ENCODE measurements at places on chromosomes 12 and 14.

DNA sequence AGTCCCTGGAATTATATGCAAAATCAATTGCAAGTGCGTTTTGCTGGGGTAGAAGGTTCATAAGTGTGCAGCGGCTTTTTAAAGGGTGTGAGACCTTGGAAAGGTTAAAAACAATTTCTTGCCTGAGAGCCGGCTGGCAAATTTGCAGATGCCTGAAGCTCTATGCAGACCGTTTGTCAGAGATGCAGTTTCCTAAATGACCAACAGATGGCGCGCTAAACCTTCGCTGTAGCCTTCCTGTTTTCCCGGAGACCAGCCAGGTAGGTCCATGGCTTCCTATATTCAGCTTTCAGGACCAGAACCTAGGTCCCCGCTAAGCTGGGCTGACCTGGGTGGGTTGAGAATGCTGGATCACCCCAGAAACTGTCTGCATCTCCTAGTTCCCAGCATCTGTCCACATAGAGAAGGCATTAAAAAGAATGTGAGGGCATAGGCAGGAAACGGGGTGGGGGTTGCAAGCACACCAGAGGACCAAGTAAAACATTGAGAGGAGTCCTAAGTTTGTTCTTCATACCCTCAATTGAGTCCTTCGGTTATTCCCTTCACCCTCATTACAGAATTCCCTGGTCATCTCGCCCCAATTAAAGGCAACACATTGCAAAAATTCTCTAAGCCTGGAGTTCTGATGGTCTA lies 5.7 kb upstream of the NOS1 start:
- peak; percentile 27 for DNase-seq

GRCh38 chr12:53844994-53845844 lies 93.4 kb upstream of the HOXC13 start:
- DNase-seq = no peak

GRCh38 chr14:50497351-50497750 lies 35.0 kb downstream of the MAP4K5 start:
- DNase-seq = no peak

- DNase-seq = no peak
Observed at GRCh38 chr14:93799989-93800921, 12.0 kb upstream of the PRIMA1 start.

GRCh38 chr12:128804762-128805161 lies 19.0 kb downstream of the SLC15A4 start:
- no peak for DNase-seq

DNA sequence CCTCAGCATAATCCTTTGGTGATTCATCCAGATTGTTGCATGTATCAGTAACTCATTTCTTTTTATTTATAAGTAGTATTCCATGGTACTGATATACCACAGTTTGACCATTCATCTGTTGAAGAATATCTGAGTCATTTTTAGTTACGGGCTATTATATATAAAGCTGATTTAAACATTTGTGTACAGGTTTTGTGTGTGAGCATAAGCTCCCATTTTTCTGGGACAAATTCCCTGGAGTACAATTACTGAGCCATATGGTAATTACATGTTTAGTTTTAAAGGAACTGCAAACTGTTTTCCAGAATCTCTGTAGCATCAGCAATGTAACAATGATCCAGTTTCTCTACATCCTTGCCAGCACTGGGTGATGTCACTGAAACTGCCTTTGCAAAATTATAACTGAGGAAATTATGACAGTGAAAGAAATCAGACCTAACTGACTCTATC lies 236.2 kb upstream of the KRR1 start:
- DNase-seq = no peak

DNA sequence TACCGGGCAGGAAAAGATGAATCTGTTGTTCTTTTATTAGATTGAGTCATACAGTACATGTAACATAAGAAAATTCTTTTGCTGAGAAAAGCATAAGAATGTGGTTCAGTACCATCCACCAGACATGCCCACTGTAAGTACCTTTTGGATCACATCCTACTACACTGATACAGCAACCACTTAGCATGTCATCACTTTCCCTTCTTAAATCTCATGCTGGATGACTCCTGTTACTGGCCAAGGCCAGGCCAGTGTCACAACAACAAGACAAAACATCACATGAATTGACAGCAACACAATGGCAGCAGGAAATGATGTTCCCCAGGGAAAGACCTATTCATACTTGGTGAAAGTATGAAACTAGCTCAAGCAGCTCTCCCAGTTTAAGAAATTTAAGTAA lies 46.4 kb downstream of the STXBP6 start:
- DNase-seq = no peak

DNA sequence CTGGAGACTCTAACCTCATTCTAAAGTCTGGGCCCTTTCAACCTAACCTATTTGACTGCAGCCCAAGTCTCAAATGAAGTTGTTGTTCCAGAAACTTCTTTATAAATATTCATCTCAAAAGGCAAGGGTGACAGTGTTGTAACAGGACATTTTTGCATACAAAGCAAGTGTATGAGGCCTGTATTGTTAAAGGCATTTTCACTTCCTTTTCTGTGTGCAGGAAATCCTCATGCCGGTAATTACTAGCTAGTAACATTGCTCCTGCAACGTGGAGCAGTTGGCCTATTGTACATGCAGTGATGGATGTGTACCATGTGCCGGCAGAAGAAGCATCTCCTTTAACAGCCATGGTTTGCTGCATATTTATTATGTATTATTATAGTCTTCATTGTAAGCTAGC lies 156.5 kb upstream of the RMST start:
- DNase-seq = no peak

GRCh38 chr14:58805057-58805456 lies 167.3 kb downstream of the DACT1 start:
- DNase-seq = no peak

DNA sequence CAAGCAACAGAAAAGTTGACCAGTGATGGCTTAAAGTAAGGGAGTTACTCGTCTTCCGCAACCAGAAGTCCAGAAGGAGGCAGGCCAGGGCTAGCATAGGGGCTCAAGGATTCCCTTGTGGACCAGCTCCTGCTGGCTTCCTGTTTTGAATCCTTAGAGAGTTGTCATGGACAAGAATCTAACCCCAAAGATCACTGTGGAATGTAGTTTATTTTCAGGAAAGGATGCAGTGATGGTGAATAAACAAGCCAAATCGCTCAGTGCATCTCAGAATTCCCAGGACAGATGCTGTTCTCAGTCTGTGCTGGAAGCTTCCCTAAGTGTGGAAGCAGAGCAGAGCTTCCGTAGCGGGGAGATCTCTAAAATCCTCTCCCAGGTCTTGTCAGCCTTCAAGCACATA lies 311.3 kb downstream of the C12orf75 start:
- DNase-seq = no peak

GRCh38 chr12:85308374-85308773 lies 28.4 kb downstream of the ALX1 start:
- no peak for DNase-seq

DNA sequence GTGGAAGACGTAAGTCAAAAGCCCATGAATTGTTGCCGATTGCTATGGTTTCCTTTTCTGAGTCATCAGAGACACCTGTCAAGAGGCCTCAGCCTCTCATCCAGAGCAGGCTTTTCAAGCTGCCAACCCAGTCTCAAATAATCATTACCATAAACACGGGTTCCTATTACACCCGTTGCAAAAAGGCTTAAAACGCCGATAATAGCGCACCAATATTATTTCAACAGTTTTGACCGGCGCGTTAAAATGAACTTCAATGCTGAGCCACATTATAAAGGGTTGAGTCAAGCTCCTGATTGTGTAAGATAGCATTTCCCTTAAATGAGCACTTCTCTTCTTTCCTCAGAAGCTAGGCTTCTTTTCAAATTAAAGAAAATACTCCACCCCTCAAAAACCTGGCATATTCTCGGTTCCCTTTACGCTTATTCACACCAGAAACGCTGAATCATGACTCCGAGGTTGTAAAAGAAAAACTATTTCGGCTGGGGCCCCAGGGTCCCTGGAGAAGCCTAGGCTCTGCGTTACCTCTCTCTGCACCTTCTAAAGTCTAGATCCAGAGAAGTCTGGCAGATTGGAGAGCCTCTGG lies 1.4 kb downstream of the TMTC1 start:
- DNase-seq = no peak

GRCh38 chr12:112559784-112560183 lies 141.0 kb downstream of the PTPN11 start:
- DNase-seq = no peak

DNA sequence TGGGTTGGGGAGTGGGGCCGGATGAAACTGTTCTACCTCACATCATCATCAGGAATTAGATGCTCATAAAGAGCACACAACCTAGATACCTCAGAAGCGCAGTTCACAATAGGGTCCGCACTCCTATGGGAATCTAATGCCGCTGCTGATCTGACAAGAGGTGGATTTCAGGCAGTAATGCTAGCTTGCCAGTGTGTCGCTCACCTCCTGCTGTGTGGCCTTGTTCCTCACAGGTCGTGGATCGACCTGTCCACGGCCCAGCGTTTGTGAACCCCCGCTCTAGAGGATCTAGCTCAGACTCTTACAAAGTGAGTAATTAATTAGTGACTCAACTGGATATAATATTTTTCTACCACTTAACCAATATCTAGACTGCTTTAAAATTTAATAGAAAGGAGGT lies 5.8 kb downstream of the PPP1R12A start:
- DNase-seq = no peak

DNA sequence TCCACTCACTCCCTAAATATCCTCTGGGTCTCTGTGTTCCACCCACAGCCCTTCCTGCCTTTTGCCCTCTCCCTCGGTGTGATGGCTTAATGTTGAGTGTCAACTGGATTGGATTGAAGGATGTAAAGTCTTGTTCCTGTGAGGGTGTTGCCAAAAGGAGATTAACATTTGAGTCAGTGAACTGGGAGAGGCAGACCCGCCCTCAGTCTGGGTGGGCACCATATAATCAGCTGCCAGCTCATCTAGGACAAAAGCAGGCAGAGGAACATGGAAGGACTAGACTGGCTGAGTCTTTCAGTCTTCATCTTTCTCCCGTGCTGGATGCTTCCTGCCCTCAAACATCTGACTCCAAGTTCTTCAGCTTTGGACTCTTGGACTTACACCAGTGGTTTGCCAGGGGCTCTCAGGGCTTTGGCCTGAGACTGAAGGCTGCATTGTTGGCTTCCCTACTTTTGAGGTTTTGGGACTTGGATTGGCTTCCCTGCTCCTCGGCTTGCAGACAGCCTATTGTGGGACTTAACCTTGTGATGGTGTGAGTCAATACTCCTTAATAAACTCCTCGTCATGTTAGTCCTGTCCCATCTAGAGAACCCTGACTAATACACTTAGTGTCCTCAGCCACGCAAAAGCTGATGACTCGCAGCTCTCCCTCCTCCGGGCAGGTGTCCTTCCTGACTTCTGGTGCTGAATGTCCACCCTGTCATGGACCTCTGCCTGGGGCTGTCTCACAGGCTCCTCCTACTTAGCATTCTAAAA lies 5.9 kb downstream of the DGLUCY start:
- no peak for DNase-seq

GRCh38 chr14:49896966-49897365 lies 4.1 kb downstream of the ARF6 start:
- no peak for DNase-seq

DNA sequence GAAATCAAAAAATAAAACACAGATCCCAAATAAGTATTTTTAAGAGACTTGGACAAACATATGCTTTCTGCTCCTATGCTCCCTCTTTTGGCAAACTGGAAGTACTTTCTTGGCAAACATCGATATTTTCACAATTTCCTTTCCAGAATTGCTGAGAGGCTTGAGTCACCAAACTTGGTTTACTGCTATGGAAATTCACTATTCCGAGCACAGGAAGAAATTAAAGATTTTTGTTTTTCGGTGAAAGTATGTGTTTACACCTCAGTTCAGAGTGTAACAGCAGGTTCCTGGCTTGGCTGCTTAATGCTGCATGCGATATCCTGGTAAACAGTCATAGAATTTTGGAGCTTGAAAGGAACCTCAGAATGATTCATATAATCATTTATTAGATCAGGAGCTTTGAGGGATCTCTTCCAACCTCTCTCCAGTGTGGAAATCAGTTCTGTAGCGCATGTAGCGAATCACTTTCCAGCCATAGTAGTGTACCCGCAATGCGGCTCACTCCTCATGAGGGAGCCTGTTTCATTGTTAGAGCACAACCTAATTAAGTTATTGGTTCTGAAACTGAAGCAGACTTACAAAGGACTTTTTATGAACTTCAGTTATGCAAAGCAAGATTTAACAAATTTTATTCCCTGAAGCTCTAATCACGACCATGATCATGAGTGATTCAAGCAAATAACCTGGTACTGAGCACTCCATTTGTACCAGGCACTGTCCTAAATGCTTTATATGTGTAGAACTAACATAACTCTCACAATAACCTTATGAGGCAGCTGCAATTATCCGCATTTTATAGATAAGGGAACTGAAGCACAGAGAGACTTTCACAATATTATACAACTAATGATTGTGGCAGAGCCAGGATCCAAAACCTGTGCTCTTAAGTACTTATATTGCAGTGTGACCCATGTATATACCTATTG lies 56.4 kb upstream of the ATP2A2 start:
- DNase-seq = no peak

DNA sequence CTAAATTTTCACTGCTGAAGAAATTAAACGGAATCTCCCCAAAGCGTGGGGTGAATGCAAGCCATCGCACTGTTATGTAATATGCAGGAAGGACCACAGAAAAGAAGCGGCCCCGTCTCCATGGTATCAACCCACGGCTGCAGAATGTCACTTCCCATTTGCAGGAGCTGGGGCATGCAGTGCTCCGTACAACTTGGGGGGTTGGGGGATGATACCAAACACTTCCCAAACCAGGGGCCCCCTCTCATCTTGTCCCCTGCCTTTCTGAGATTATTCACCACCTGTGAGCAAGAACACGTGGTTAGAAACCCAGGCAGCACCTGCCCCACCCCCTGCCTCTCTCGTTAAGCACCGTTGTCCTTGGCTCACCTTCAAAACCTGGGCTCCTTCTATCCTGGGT lies 505.1 kb upstream of the TMEM132C start:
- DNase-seq = no peak

DNA sequence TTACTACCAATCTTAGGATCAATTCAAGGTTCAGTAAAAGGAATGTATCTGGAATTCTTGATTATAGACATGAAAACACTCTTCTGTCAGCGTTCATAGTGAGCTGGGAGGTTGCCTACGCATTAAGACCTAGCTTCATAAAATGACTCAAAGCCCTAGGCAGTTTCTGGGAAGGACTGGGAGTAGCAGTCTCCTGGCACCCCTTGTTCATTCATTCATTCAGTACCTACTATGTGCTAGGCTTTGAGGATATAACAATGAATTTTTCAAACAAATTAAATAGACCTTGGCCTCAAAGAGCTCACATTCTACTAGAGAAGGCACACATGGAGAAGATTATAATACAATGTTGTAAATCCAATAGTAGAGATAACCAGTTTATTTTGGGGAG lies 46.1 kb downstream of the MDM2 start:
- no peak for DNase-seq

GRCh38 chr14:102124419-102124818 lies 15.3 kb upstream of the WDR20 start:
- no peak for DNase-seq

GRCh38 chr14:74048281-74048680 lies 29.1 kb downstream of the BBOF1 start:
- DNase-seq = no peak

- no peak for DNase-seq
Observed at GRCh38 chr12:20268121-20268732, 100.1 kb upstream of the PDE3A start.
